ENCODE measurements at places on chromosomes 13 and 19.

- no peak for DNase-seq
Measured at GRCh38 chr13:47480121-47480520, 521.0 kb downstream of the SUCLA2 start.

DNA sequence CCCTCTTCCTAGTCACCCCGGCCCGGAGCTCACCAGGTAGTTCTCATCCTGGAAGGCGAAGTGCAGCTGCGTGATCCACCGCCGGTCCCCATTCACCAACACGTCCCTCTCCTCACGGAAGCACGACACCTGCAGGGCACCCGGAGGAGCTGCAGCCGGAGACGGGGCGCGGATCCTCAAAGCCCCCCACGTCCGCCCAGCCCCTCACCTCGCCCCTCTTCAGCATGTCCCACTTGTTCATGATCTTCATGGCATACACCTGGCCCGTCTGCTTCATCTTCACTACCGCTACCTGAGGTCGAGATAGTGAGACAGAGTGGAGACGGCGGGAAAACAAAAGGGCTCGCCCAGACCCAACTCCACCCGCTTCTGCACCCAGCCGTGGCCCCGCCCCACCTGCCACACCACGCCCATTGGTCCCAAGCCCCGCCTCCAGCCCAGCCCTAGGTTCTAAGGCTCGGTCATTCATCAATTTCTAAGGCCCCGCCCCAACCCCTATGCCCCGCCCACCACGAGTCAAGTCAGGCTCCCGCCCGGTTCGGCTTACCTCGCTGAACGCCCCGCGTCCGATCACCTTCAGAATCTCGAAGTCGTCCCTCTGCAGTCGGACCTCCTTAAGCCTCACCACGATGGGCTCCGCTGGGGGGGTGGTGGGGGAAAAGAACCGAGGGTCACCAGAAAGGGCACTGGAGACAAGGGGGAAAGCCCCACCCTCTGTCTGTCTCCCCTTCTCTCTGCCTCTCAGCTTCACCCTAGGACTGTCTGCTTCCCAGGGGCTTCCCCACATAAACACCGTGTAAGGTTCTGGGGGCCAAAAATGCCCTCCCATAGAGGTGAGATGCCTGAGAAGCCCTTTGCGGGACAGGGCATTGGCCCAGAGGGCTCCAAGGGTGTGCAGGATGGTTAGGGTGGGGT, 2.8 kb downstream of the DMPK start:
- peak; percentile 93 for DNase-seq

GRCh38 chr19:8004723-8005513, 523 bp downstream of the ELAVL1 start:
- peak; percentile 70 for DNase-seq

GRCh38 chr13:32838945-32839344, 177.3 kb upstream of the KL start:
- DNase-seq: no peak

- DNase-seq: no peak
Measured at GRCh38 chr19:37991176-37991835, 84.3 kb downstream of the SIPA1L3 start.

- no peak for DNase-seq
Measured at GRCh38 chr19:18350490-18350889, 10.1 kb downstream of the PGPEP1 start.

GRCh38 chr13:20093951-20094350, 66.9 kb downstream of the GJA3 start:
- DNase-seq: no peak

- no peak for DNase-seq
Measured at GRCh38 chr13:113410472-113411201, 42.7 kb downstream of the ADPRHL1 start.

GRCh38 chr13:113209759-113210421, 477 bp downstream of the CUL4A start:
- peak; percentile 87 for DNase-seq
